Liver (tissue), 10 donors: ENCODE measurements at places on chromosomes 1 and 21.

DNA sequence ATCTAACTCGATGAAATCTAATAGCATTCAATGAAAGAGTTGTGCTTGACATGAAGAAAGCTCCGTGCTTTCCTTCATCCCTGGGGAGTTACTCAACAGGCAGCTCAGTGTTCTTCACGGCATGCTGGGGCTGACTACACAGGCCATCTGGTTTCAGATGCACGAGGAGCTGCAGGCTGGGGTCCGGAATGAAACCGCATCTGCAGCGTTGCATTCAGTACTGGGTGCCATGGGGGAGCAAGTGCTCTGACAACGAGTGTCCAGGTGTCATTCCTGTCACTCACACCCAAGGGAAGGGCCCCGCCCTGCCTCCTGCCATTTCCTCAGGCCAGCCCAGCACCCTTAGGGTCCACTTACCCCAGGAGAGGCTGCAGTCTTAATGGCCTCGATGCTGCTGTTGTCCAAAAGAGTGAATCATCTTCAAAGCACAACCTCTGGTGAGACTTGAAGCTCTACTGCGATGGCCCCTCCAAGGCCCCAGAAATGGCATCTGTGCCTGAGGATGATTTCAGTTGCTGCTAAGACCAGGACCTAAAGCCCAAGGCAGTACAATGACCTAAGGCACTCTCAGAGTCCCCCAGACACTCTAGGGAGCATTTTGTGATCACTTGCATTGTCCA is 61.4 kb downstream of the STUM start:
- H3K4me3 ChIP-seq: no peak overlapping the region
- H3K27ac ChIP-seq: no peak overlapping the region
- DNase-seq: no peak
- no peaks in the 10 kb centered on the region for H3K36me3 ChIP-seq
- no peaks in the 10 kb centered on the region for H3K27me3 ChIP-seq

- no peaks in the 10 kb centered on the region for H3K4me1 ChIP-seq
- H3K4me3 ChIP-seq: no peak overlapping the region
- H3K36me3 ChIP-seq: no peaks in the 10 kb centered on the region
- H3K27me3 ChIP-seq: peaks cover 11% of the 10 kb centered on the region
- DNase-seq: no peak
Measured at GRCh38 chr1:209431813-209432442, 151.6 kb upstream of the CAMK1G start.

DNA sequence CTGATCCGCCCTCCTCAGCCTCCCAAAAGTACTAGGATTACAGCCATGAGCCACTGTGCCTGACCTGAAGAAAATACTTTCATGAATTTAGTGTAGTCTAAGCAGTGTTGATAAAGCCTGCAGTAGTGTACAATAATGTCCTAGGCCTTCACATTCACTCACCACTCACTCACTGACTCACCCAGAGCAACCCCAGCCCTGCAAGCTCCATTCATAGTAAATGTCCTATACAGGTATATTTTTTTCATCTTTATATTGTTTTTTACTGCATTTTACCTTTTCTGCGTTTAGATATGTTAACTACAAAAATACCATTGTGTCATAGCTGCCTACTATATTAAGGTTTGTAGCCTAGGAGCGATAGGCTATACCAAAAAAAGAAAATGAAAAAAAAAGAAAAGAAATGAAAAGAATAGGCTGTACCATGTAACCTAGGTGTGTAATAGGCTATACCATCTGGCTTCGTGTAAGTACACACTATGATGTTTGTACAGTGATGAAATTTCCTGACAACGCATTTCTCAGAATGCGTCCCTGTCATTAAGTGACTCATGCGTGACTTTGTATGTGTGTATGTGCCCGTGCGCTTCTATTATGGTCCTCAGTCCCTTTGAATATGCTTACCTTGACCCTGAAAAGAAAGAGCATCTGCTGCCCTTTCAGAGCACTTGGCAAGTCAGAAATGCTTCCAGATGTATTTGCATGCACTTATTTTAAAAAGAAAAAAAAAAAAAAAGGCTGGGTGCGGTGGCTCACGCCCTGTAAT is 9.2 kb upstream of the SLAMF8 start:
- no peaks in the 10 kb centered on the region for H3K27me3 ChIP-seq
- no peaks in the 10 kb centered on the region for H3K36me3 ChIP-seq
- H3K4me3 ChIP-seq: no peak overlapping the region
- no peak for DNase-seq

DNA sequence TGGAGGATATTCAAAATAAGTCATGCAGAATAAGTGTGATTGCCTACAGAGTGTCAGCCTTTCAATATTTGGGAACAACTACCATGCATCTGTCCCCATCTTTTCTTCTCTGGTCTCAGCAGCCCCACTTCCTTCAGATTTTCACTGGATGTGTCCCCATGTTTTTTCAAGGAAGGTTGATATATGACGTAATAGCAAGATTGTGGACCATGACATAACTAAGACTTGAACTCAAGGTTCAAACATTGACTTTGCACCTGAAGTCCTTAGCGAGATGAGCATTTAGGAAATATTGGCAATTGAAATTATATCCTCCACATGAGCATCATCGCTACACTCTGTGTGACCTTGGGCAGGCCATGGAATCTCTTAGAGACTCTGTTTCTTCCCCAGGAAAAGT is 5.8 kb downstream of the NAV1 start:
- no peaks in the 10 kb centered on the region for H3K36me3 ChIP-seq
- H3K4me3 ChIP-seq: no peak overlapping the region
- H3K4me1 ChIP-seq: peaks cover under 1% of the 10 kb centered on the region
- no peak for DNase-seq

- no peaks in the 10 kb centered on the region for H3K27me3 ChIP-seq
- H3K36me3 ChIP-seq: no peaks in the 10 kb centered on the region
- no peak overlapping the region for H3K4me3 ChIP-seq
- no peak for DNase-seq
- H3K27ac ChIP-seq: no peak overlapping the region
Measured at GRCh38 chr1:212211371-212211770, 73.8 kb upstream of the PPP2R5A start.

GRCh38 chr1:7640920-7641585 is 130.0 kb upstream of the VAMP3 start:
- H3K27me3 ChIP-seq: no peaks in the 10 kb centered on the region
- H3K4me3 ChIP-seq: no peak overlapping the region
- no peak overlapping the region for H3K27ac ChIP-seq
- DNase-seq: no peak
- H3K4me1 ChIP-seq: peaks cover 9% of the 10 kb centered on the region

- no peak overlapping the region for H3K27ac ChIP-seq
- H3K4me3 ChIP-seq: no peak overlapping the region
- peaks cover 10% of the 10 kb centered on the region for H3K4me1 ChIP-seq
- DNase-seq: no peak
- H3K36me3 ChIP-seq: no peaks in the 10 kb centered on the region
Measured at GRCh38 chr1:208265122-208265469, 20.9 kb upstream of the PLXNA2 start.

GRCh38 chr1:107415241-107415640 is 274.4 kb downstream of the NTNG1 start:
- H3K36me3 ChIP-seq: no peaks in the 10 kb centered on the region
- no peaks in the 10 kb centered on the region for H3K4me1 ChIP-seq
- H3K4me3 ChIP-seq: no peak overlapping the region
- H3K27me3 ChIP-seq: no peaks in the 10 kb centered on the region
- H3K27ac ChIP-seq: no peak overlapping the region
- no peak for DNase-seq

DNA sequence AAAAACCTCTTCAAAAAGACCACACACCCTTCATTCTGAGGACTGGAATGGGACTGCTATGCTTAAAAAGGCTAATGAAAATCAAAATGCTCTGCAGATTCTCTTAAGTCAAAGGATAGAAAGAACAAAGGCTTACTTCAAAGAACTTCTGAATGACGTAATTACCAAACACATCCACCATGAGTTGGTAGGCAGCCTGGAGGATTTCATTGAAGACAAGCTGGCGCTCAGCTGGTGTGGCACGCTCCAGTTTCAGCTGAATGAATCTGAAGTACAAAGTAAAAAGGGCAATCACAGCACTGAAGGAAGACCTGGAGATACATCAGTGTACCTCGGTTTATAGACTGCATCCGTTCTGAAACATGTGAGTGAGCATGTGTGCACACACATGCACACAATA is 43.5 kb upstream of the SDC3 start:
- no peak overlapping the region for H3K4me3 ChIP-seq
- DNase-seq: no peak
- H3K27me3 ChIP-seq: no peaks in the 10 kb centered on the region
- peaks cover 3% of the 10 kb centered on the region for H3K4me1 ChIP-seq
- H3K36me3 ChIP-seq: peaks cover 52% of the 10 kb centered on the region

GRCh38 chr1:115951560-115951959 is 24.8 kb upstream of the SLC22A15 start:
- DNase-seq: no peak
- H3K4me3 ChIP-seq: no peak overlapping the region
- H3K4me1 ChIP-seq: no peaks in the 10 kb centered on the region
- no peaks in the 10 kb centered on the region for H3K36me3 ChIP-seq
- H3K27ac ChIP-seq: no peak overlapping the region

DNA sequence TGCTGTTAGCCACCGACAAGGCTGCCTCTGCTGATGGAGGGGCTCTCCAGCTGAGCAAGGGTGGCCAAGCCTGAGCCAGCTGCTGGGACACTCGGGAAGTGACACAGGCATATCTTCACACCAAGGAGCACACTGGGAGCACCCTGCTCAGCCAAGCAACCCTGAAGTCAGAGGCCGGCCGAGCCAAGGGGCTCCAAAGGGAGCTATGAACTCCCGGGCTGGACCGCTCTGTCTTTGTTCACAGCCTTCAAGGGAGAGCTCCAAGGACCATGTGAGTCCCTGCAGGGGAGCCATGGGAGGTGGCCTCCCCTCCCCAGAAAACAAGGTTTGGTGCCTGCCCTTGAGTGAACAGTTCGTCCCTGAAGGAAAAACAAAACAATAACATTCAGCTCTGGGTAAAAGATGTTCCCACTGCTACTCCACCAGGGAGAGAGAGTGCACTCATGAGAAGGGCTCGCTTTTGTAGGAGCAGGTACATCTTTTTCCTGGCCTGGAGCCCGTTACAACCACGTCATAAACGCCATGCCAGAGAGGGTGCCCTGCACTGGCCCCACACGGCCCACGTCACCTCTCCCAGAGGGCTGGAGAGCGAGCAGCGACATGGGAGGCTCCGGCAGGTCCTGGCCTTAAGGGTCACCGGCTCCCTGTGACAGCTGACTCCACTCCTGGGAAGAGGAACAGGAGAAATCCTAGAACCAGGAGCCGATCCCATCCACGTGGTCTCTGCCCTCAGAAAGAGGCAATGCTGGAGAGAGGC is 56.3 kb upstream of the SLC25A33 start:
- no peak overlapping the region for H3K27ac ChIP-seq
- H3K4me3 ChIP-seq: no peak overlapping the region
- no peaks in the 10 kb centered on the region for H3K36me3 ChIP-seq
- H3K4me1 ChIP-seq: peaks cover 6% of the 10 kb centered on the region
- no peaks in the 10 kb centered on the region for H3K27me3 ChIP-seq

DNA sequence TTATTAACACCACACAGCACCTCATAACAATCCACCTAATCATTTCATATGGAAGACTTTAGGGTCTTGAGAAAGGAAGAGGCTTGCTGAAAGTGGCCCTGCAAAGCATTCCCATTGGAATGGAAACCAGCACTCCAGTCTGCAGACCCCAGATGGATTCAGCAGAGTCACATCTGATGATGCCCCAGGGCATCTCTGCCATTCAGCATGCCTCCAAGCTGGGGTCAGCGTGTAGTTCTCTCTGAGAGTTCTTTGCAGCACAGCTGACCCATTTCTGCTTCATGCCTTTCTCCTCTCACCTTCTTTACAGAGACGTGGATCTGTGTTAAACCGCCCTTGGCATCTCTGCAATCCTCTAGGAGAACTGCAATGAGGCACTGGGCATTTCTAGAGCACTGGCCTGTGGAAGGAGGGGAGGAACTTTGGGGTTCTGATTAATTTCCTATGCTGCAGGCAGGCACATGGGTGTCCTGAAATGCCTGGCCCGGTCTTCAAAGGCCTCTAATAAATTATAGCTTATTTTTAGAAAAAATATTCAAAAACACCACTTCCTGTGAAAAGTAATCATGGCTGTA is 2.6 kb upstream of the LUZP1 start:
- H3K4me1 ChIP-seq: peaks cover 8% of the 10 kb centered on the region
- no peak overlapping the region for H3K4me3 ChIP-seq
- no peak for DNase-seq
- H3K36me3 ChIP-seq: no peaks in the 10 kb centered on the region
- H3K27me3 ChIP-seq: no peaks in the 10 kb centered on the region

DNA sequence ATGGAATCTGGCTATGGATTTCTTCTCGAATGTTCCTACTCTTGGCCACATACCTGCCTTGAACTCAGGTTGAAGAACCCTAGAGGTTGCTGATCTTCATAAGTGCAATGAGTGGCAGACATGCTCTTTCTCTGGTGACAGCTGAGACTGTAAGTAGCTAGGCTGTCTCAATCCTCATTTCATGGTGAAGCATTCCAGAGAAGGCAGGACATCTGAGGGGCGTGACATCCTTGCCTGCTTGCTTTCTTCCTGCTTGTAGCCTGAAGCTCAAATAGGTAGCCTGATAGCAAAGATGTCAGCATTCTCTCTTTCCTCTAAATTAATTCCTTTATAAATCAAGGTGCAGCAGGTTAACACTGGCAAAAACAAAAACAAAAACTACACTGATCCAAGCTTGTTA is 114.6 kb upstream of the MAGI3 start:
- no peak for DNase-seq
- no peak overlapping the region for H3K27ac ChIP-seq
- no peak overlapping the region for H3K4me3 ChIP-seq
- no peaks in the 10 kb centered on the region for H3K36me3 ChIP-seq
- H3K4me1 ChIP-seq: no peaks in the 10 kb centered on the region

DNA sequence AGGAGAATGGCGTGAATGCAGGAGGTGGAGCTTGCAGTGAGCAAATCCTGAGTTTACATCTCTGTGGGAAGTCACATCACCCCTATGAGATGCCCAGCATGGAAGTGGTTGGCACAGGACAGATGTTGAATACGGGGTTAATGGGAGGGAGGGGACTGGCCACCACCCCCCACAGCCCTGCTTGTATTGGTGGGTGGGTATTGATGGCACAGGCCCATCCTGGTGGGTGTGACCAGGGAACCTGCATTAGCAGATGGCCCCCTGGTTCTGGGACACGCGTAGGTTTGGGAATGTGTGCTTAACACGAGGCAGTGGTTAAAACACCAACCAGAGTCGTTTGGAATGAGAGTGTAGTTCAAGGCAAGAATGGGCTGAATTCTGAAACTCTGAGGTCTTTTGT is 117.9 kb downstream of the PRDM2 start:
- no peak overlapping the region for H3K27ac ChIP-seq
- peaks cover 9% of the 10 kb centered on the region for H3K36me3 ChIP-seq
- H3K4me3 ChIP-seq: no peak overlapping the region
- H3K4me1 ChIP-seq: no peaks in the 10 kb centered on the region
- DNase-seq: no peak

GRCh38 chr1:67650061-67650460 is 34.9 kb upstream of the GADD45A start:
- H3K4me3 ChIP-seq: no peak overlapping the region
- peaks cover 29% of the 10 kb centered on the region for H3K4me1 ChIP-seq
